Choroid plexus epithelial cell (primary cell): ENCODE measurements at places on chromosomes 7 and 10.

DNA sequence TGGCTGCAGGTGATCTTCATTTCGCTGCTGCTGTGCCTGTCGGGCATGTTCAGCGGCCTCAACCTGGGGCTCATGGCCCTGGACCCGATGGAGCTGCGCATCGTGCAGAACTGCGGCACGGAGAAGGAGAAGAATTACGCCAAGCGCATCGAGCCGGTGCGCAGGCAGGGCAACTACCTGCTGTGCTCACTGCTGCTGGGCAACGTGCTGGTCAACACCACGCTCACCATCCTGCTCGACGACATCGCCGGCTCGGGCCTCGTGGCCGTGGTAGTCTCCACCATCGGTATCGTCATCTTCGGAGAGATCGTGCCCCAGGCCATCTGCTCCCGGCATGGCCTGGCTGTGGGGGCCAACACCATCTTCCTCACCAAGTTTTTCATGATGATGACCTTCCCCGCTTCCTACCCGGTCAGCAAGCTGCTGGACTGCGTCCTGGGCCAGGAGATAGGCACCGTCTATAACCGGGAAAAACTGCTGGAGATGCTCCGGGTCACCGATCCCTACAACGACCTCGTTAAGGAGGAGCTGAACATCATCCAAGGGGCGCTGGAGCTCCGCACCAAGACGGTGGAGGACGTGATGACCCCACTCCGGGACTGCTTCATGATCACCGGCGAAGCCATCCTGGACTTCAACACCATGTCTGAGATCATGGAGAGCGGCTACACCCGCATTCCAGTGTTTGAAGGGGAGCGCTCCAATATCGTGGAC is 1.3 kb downstream of the CNNM2 start:
- DNase-seq = peak; percentile 16

- DNase-seq = peak; percentile 50
These were observed 44.2 kb downstream of the BPGM start for GRCh38 chr7:134690614-134691504.

GRCh38 chr10:77600640-77601039 is 37.0 kb downstream of the KCNMA1 start:
- no peak for DNase-seq

GRCh38 chr7:93475811-93476210 is 98.7 kb downstream of the CALCR start:
- DNase-seq = no peak

DNA sequence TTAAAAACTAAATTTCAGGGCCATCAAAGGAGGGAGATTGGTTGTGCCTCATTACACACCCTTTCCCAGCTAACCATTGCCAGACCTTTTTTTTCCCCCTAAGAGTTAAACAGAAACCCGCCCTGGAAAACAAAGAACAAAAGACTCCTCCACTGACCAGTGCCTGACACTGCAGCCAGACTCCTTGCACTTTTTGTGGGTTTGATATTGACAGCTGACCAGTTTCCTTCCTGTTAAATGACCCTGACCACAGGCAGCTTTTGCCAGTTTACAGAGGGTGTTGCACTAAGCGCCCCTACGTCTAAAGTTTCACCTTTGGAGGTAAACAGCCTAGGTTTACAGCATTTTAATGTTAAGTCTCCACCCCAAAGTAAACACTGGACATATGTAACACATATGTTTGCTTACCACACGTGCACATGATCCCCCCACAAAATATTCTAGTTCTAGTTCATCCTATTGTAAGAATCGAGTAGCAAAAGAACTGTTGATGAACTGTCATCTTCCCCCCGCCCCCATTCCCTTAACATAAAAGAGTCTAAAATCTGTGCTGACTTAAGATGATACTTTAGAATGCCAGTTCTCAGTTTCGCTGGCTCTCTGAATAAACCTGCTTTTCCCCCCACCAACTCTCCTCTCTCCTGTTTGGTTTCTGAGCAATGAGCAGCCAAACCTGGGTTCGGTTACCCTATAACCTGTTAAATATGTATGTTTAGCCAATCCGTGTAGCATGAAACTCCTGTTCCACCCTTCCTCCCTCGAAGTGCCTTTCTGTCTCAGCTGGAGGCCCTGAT is 38.0 kb downstream of the FOXI2 start:
- DNase-seq = no peak

DNA sequence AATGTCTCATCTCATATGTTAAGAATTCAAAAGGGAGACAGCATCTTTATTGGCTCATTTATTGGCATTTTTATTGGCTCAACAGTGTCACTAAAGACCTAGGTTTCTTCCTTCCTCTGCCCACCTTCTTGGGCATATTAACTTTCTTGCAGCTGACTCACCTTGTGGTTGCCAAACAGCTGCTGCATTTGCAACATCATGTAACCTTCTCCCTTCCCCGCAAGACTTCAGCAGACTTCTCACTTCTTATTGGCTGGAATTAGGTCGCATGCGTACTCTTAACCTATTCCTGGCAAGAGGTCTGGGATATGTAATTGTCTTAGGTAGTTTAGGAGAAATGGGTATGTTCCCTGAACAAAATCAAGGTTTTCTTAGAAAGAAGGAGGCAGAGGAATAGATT is 263.2 kb downstream of the POU6F2 start:
- no peak for DNase-seq

DNA sequence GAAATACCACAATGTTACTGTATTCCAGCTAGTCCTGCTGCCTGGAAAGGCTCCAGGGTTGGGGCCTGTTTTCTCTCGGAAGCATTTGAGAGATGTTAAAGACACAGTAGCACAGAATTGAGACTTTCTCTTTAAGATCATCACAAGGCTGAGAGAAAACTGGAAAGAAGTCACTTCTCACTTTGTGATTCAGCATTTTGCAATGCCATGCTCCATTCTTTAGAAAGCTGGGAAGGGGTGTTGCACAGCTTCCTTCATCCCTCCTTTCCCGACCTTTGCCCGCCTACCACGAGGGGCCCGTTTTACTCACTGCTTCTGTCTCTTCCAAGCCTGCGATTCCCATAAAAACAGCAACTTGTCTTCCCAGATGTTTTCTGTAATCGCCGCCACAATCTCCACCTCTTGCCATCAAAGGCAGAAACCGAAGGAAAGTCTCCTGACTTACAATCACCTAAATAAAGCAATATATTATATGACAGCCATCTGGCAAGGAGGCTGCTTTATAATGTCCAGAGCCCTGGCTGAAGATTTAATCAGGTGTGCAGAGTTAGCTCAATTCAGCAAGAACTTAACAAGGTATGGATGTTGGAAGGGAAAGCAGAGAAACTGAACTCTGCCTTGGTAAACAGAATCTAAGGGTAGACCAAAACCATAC is 18.9 kb downstream of the NOD1 start:
- peak; percentile 96 for DNase-seq
